ENCODE measurements at places on chromosomes 12 and 14.

- no peak for DNase-seq
These were observed 239.5 kb upstream of the DCN start for GRCh38 chr12:91422127-91422526.

DNA sequence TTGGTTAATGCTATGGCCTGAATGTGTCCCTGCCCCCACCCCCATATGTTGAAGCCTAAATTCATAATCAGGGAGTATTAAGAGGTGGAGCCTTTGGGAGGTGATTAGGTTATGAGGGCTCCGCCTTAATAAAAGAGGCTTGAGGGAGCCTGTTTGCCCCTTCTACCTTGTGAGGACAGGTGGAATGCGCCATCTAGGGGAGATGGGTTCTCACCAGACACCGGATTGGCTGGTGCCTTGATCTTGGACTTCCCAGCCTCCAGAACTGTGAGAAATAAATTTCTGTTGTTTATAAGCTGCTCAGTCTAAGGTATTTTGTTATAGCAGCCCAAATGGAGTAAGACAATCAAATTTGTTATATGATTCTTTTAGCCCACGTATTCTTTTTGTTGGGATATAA, 148.3 kb downstream of the PTCSC3 start:
- no peak for DNase-seq

DNA sequence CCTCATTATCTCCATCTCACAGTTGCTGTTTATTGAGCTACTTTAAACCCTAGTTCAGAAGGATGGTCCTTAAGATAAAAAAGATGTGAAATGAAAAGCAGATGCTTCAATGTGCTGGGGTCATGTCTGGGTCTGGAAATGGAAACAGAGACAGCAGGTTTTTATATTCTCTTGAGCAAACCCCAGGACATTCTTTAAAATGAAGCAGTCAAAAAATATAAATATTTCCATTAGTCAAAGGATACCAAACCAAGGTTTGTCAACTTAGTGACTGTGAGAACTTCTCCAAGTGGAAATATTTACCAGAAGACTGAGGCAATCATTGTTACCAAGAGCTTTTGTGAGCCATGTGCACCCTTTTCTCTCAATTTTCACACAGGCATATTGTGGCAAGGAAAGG, 102.5 kb upstream of the DIO2 start:
- no peak for DNase-seq

- no peak for DNase-seq
These were observed 77.5 kb downstream of the PHLDA1 start for GRCh38 chr12:75954041-75954440.

DNA sequence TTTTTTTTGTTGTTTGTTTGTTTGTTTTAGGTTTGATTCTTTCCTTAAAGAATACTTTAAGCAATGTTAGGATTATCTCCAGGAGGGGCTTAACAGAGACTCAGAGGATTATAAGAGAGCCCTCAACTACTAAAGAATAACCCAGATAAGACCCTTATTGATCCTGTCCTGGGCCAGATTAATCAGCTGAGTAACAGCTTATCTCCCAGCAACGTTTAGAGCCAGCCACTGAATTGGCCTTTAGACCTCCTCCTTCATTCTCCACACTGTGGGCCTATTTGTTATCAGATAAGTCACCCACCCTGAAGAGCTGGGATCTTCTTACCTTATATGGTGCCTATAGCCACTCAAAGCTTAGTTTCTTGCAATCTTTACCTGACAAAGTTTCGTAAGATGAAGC, 71.1 kb downstream of the FIGNL2 start:
- no peak for DNase-seq

DNA sequence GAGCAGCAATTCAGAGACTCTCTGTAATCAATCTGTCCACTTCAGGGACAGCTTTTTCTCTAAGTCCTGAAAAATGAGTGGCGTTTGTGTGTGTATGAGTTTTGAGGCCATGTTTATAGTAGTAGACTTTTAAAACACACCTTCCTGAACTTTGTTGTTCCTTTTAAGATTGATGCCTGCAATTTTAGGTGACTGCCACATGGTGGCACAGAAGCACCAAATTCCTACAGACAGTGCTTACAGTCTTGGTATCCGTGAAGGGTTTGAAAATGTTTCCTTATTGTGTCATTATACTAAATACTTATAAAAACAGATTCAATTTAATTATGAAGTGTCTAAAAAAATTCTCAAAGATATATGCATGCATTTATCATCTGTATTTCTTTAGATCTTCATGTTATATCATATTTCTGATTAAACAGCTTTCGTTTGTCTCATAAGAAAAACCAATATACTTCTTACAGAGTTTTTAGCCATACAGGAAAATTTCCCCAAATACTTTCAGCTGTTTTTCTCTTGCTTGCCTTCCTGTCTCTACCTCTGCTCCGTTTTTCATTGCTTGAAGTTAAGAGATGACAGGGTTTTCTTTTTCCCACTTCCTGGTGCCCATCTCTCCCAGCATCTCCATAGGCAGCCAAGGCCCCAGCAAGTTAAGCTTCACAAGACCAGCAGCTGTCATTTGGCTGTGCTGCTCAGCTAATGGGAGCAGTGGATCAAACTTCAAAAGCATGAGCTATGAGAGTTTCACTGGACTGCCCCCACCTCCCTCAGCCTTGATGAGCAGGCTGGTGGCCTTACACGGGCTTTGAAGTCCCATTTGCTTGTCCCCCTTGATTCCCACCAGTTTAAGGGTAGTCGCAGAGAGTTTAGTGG, 259.6 kb downstream of the AKAP6 start:
- no peak for DNase-seq

- DNase-seq: no peak
These were observed 163.0 kb upstream of the EEA1 start for GRCh38 chr12:93091886-93092648.

- no peak for DNase-seq
These were observed 15.3 kb downstream of the VPS37B start for GRCh38 chr12:122880668-122881067.

DNA sequence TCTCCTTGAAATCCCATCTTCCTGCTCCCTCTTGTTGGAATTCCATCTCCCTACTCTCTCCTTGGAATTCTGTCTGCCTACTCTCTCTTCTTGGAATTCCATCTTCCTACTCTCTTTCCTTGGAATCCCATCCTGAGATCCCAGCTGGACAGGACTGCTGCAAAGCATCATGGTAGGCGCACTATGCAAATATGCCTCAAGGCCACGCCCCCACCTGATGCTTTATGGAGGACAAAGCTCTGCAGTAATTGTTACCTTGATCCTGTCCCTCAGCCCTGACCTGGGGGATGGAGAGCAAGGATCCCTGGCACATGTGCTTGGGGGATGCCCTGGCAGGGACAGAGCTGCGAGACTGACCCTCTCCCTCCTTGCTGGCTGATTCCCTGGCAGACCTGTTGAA, 185.6 kb downstream of the TBX5 start:
- DNase-seq: no peak

DNA sequence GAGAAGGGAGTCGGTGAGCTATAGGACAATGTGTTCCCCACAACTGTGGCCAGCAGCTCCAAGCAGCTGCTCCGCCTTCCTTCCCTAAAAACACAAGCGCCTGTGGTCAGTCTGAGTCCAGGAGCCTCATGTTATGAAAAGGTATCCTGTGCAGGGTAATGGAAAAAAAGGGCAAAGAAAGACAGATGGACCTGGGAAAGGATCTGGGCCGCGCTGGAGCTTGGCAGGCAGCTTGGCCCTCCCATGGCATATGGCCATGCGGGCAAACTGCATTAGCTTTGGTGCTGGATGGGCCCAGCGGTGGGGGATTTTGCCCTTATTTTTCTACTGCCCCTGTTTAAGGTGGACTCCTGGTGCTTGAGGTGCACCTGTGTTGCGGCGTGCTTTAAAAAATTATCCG, 23.7 kb upstream of the CHST11 start:
- no peak for DNase-seq

GRCh38 chr14:101177301-101177971, 273.9 kb upstream of the RTL1 start:
- no peak for DNase-seq

DNA sequence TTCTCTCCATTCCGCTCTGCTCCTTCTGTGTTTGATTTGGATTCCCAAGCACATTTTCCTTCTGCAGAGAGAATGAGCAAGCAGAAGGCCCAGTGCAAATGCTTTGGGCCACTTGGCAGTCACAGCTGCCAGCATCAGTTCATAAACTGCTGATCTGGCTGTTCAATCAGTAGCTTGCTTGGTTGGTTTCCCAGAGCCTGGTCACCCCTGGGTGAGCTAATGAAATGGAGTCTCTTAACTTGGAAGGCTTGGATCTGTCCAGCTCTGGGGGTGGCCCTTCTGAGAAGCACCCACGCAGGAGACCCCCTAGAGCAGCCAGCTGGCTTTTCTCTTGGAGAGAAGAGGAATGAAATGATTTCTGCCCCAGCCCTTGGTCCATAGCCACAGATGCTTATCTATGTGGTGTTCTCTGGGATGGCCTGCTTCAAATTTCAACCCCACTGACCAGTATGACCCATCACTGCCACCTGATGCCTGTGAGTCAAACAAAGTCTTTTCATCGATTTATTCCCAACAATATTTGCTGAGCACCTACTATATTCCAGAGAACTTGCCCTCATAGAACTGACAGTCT, 30.3 kb downstream of the FAIM2 start:
- DNase-seq: no peak

- DNase-seq: no peak
These were observed 7.4 kb downstream of the ITGB7 start for GRCh38 chr12:53199700-53200099.

DNA sequence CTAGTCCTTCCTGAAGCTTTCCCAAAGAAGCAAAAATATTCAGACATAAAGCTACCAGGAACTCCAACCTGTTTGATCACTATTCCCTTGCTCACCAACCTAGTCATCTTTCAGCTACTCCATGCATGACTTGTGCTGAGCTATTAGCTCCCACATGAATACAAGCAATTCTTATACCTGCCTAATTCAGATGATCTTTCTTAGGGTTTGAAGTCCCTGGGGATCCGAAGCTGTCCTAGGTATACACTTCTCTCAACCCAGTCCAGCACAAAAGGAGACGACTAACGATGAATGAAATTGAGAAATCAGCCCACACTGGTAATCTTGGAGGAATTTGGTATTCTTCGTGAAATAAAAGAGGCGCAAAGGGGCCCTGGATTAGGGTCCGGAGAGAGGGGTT, 631 bp upstream of the PTGR2 start:
- no peak for DNase-seq

DNA sequence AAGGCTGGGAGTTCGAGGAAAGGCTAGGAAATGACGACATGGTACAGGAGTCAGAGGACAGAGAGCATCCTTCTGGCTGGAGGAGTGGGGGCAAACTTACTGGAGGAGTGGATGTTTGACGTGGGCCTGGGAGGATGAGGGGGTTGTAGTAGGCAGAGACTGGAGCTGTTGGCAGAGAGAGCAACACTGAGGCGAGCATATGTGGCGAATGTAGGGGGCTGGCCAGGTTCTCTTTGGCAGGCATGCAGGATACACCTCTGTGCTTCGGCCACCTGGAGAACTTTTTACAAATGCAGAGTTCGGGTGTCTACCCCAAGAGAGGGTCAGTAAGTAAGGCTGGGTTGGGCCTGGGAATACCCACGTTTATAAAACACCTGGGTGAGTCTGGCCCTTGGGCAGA, 385.7 kb downstream of the FUT8 start:
- DNase-seq: no peak

GRCh38 chr12:58695263-58695662, 225.0 kb downstream of the LRIG3 start:
- no peak for DNase-seq
